KBM-7 (cell line): ENCODE measurements at places on chromosomes 11 and 22.

DNA sequence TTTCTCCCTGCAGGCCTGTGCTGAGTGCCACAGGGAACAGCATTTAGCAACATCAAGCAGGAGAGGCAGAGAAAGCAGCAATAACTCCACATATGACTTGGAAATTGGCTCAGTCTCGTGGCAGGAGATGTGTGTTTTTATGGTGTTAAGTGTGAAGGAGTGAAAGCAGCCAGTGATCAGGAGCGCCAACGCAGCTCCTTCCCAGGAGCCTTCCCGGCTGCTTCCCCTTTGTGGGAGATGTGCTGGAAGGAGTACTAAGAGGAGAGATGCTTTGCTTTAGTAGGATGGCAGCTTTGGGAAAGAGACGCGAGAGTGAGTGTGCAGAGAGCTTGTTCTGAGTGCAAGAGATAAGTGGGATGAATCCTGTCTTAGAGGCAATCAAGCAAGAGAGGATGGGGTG, 54.7 kb upstream of the KIRREL3 start:
- DNase-seq: no peak

DNA sequence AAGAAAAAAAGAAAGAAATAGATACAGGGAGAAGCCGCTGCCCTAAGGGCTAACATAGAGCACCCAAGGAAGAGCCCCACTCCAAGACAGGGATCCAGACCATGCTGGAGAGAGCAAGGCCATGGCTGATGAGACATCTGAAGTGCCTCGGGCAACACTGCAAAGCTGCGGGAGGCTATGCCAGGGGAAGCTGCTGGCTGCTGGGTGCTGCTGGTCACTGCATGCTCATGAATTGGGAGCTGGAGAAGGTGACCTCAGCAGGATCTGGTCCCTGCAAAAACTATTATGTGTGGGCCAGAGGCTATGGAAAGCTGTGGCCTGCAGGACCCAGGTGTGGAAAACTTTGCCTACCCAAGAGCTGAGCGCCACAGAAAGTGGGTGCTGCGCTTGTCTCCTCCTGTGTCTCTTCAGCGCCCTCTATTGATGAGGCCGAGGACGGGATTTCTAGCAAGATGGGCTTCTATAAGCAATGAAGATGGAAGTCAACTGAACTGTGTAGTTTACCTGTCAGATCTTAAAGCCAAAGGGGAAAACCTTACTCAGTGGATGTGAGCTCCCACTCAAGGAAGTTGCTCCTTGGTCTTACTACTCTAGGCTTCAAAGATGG, 17.3 kb upstream of the SLC29A2 start:
- DNase-seq: peak; percentile 79

DNA sequence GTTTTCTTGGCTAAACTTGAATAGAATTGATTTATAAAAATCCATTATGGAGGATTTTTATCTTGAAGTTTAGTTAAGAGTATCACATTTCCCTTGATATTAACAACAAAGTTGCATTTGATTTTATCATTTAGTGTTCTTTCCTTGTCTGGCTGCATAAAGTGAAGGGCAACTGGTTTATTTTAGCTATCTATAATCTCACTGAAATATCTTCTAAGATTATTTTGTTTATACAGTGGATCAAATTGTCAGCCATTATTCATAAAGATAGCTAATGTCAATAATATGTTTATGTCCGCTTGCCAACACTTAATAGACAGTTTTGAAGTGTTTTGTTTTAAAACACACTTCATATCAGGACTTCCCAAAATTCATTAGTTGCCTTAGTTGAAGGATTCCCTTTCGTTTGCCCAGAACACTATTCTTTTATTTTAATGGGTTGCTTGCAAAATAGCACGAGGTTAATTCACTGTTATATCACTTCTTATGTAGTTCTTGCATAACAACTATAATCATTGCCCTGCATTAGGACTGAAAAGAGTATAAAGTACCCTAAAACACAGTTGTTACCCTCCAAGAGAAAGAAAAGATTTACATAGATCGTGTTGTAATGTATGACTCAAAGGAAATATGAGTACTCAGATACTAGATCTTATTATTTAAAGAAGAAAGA, 73.0 kb downstream of the MSANTD4 start:
- no peak for DNase-seq

- DNase-seq: no peak
Measured at GRCh38 chr11:66845876-66846212, 2.6 kb downstream of the RCE1 start.

DNA sequence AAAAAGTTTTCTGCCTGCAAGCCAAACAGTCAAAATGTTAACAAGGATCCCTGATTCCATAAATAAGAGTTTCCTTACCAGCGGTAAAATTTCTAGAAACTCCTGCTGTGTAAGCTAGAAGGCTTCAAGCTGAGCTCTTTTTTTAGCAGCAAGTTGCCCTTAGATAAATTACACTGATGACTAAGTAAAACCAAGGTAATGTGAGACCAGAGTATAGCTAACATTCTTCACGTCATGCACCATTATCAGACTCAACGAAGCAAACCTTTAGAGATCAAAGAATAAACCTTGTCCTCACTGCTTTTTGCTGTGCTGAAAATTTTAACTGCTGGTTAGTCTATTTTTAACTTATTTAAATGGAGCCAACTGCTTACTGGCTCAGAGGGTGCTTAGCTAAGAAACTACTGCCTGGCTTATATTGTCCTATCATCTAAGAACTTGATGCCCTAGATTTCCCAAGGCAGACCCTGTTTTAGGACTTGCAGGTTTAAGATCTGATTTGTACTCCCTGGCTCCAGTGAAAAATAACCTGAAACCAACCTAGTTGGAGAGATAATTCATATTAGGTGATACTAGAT, 900.7 kb downstream of the JRKL start:
- no peak for DNase-seq

DNA sequence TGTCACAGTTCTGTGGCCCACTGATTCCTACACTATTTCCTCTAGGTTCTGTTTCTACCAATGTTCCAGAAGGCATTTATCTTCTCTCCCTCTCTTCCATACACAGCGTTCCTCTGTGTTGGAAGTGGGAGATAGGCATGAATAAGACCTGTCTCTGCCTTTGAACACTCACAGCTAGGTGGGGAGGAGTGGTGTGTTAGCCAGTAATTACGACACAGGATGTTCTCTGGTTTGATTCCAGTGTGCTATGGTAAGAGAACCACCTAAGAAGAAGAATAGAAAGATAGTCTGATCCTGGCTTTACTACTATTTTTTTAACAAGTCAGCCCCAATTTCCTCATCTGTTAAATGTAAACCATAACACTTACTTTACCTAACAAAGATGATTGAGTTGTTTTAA, 200.2 kb upstream of the MTMR2 start:
- DNase-seq: no peak

DNA sequence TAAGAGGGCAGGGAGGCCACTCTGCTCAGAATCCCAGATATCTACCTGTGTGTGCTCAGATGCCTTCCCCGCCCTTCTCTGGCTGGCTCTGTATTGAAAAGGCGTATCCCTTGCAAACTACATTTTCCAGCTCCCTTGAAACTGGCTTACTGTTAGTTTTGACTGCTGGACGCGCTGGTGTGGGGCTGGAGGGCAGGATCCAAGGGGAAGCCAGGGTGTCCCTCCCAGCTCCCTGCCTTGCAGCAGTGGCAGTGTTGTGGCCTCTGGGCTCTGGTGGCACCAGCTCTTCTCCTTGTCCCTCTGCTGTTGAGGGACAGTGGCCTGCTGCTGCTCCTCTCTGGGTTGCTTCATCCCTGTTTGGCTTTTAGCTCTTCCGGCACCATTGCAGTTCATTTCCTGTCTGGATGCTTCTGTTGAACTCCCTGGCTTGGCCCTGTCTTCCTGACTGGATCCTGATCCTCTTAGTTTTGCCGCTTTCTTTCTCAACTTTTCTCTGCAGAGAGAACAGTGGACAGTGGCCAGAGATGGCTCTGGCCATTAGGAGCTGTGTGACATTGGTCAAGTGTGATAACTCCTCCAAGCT, 107.1 kb upstream of the PARVA start:
- DNase-seq: no peak

- DNase-seq: peak; percentile 51
Measured at GRCh38 chr11:65352783-65353182, 1.8 kb upstream of the TIGD3 start.

GRCh38 chr11:124886476-124886875, 11.2 kb downstream of the ROBO4 start:
- DNase-seq: no peak

DNA sequence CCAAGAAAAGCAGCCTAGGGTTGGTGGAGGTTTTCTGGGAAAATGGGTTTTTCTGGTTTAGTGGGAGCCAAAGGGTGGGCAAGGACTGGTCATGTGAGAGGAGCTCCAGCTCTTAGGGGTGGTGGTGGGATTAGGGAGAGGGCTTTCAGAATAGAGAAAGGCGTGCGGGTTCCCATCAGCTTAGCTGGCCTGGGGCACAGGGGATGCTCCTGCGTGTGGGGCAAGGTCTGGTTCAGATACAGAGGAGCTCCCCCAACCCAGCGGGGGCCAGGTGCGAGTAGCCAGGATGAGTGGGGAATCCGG, 644 bp downstream of the TMEM134 start:
- DNase-seq: no peak

- DNase-seq: no peak
Measured at GRCh38 chr11:45285930-45286632, at the start of gene SYT13. SYT13 (minus strand) TSS chr11:45286341; CDS start chr11:45286207, 134 bp downstream.

DNA sequence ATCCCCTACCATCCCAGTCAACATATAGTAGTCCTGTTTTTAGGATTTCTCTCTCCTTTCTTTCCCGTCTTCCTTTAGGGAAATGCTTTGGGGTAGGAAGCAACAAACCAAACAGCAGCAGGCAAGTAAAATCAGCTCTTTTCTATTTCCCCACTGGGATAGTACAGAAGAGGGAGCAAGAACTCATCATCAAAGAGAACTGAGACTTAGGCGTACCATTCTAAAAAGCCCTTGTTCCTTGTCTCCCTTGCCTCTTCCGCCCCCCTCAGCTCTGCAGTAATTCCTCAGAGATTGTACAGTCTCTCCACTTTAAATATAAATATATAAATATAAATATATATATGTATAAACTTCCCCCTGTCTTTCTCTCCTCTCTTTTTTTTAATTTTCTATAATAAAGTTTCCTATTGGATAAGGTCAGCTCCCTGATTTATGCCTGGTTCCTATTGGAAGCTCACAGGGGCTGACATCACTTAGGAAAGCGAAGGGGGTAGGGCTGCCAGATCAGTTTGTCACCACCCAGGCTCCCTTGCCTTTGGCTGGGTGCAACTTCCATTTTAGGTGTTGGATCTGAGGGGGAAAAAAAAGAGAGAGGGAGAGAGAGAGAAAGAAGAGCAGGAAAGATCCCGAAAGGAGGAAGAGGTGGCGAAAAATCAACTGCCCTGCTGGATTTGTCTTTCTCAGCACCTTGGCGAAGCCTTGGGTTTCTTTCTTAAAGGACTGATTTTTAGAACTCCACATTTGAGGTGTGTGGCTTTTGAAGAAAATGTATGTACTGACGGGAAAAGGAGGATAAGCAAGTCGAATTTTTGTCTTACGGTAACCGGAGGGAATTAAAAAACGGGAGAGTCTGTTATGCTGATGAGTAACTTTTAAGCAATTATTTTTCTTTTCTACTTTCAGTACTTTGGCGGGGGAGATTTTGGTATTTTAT, at the start of gene CTNND1:
Gene CTNND1 (plus strand): TSS at position 502 of the 934 bp plus-strand sequence. CDS start 29,677 bp downstream, outside the sequence.
- no peak for DNase-seq

- DNase-seq: no peak
Measured at GRCh38 chr11:80458376-80458775, 1017.5 kb upstream of the TENM4 start.

DNA sequence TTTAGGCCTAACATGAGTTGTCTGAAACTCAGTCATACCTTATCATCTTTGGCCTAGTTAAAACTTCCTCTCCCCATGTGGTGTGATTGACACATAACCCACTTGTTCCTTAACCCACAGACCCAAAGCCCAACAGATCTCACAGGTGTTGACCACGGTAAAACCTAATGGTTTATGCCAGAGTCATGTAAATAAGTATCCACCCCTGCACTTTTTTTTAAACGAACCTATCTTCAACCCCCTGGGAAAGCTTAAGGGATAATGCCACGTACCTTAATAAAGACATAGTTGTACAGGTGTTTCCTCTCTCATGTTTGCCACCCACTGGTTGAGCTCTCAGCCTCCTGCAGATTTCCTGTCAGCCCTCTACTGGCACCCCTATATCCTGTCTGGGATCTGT, 709.3 kb upstream of the CCDC179 start:
- no peak for DNase-seq

GRCh38 chr22:38623351-38623750, 32.8 kb downstream of the FAM227A start:
- DNase-seq: no peak

DNA sequence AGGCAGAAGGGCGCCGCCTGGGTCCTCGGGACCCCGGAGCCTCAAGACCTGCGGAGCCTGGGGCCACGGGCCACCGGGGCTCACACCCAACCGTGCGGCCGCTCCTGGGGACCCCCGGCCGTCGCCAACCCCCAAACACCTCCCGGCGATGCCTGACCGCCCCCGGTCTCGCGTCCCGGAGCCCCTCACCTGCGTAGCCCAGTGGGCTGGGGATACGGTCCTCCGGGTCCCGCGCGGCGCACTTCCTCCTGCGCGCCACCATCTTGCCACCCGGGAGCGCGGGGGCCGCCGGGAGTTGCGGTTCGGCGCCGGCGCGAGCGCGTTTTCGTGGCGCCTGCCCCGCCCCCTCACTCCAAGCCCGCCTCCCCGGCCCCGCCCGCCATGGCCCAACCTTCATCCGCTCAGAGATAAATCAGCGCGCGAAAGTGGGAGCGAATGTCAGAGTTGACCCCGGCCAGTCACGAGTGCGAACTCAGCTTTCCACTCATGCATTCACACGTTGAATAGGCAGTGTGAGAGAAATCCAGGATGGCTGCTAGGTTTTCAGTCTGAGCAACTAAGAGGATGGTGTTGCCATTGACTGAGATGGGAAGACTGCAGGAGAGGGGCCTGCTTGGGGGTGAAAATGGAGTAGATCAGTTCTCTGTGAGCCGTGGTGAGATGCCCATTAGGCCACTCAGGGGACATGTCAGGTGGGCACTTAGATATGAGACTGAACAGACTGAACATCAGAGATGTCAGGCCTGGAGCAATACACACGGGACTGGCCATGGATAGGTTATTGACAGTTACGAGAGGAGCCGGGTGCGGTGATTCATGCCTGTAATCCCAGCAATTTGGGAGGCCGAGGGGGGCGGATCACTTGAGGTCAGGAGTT, at the start of gene RRP7A:
Gene RRP7A (minus strand): TSS at position 272 of the 877 bp plus-strand sequence. CDS start 10 bp downstream, at position 262.
- peak; percentile 70 for DNase-seq

DNA sequence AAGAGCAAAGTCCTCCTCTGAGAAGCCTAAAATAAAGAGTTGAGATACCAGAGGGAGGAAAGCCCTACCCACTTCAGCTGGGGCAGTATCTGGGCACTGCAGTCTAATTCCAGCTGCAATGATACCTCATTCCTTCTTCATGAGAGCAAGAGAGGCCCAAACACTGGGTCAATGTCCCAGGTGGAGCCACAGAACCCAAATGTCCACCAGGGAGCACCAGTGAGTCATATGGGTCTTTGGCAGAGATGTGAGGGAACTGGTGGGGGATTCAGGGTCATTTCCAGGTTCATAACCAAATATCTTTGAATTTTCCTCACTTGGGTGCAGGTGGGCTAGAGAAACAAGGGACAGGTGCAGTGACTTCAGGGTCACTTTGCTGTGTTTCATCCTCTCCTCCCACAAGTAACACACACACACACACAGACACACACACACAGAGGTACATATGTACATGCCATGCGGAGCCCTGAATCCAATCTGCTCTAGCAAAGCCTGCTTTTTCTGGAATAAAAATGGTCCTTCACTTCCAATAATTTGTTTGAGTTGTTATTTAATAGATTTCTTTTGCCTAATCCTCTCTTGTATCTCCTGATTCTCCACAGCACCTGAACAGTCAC, 585.4 kb downstream of the SOX6 start:
- DNase-seq: peak; percentile 40

GRCh38 chr11:115652094-115652493, 147.9 kb upstream of the CADM1 start:
- DNase-seq: no peak
